Glutamatergic neuron (in vitro differentiated cells): ENCODE measurements at places on chromosomes 6 and 20. TPM values are rescaled to one million over a fixed set of nuclear protein-coding genes. Genes with fewer than 3 reads are reported as not detected.

GRCh38 chr6:131787079-131787478 lies 20.7 kb upstream of the ENPP1 start:
- no peak for DNase-seq

THEMIS gene
- not detected for total RNA-seq

DNA sequence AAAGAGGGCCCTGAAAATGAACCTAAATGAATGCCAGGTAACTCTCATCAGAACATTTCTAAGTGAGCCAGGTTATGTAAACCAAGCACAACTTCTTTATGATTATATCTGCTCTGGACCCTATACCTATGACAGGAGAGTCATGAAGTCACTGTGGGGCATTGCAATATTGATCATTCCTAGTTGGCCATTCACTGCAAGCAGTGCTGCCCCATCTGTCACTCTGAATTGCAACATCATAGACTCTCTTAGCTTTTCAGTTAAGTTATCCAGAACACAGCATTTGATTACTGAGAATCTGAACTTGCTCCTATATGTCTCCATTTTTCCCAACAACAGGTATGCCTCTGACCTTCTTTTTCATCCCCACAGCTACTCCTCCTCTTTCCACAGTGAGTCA lies 3.3 kb downstream of the COL21A1 start:
- no peak for DNase-seq

SLC22A2 gene
- total RNA-seq = not detected

CENPB gene
- 47.1 TPM for total RNA-seq

TEAD3 gene
- 50.0 TPM for total RNA-seq

DNA sequence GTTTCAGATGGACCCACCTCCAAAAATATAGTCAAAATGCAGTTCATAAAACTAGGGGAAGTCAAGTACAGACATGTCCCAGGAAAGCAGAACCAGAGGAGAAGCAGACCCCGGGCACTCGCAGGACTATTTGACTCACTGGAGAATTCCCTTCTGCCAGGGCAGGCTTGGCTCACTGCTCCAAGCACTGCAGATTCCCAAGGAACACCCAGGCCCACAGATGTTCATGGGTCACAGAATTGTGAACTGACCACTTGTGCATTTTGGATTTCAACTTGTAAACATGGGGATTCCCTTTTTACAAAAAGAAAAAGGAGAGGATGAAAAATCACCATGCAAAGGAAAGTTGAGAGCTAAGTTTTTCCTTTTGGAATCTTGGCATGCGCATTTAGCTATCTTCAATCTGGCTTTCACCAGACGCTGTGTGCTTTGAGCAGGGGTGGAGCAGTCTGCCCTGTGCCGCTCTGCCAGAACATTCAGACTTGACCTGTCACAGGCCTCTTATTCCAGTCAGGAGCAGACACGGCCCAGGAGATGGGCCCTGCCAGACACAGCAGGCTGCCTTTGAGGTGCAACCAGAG lies 237.5 kb upstream of the TAB2 start:
- no peak for DNase-seq

MLN gene
- total RNA-seq = not detected

- DNase-seq = no peak
Measured at GRCh38 chr6:89826029-89826528, 3.6 kb upstream of the CASP8AP2 start.

DNA sequence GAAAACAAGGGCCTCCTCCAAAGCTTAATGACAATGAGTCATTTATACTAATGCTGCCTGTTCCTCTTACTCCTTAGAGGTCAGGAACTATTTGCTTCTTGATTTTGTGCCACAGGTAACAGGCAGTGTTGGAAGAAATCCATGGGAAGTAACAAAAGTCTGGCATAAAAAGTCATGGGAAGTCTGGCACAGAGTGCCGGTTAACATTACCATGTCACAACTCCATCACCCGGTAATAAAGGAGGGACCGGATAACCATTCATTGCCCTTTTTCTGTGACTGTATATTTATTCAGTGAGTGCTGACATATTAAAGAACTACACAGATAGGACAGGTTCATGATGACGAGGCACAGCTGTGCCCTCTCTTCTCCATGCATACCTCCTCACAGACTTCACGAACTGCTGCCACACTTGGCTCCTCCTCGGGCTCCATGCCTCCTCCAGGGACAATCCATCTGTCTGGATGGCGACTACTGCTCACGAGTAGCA lies 50.9 kb downstream of the NUDT3 start:
- no peak for DNase-seq

DNA sequence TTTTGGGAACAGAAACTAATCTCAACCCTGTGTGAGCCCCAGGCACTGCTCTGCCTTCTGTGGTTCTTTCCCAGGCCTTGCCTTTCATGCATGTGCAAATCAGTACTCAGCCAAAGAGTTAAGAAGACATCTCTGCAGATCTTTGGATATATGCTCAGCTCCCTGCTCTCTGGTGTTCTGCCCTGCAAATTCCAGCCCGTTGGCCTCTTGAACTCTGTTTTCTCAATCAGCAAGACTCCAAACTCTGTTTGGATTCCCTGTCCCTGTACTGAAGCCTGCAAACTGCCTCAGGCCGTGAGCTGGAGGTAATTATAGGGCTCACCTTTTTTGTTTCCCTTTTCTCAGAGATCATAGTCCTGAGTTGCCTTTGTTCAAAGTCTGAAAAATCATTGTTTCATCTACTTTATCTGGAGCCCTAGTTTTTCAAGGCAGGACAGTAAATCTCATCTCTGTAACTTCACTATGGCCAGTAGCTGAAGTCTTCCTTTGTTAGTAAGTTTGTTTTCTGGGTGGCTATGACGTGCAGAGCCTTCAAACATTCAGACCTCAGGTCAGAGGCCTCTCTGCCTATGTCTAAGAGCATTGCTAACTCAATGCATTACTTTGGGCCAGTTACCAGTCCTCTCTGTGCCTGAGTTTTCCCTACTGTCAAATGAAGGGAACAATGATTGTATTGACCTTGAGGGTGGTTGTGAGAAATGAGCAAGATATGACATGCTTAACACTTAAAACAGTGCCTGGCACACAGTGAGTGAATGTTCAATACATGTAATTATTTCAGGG lies 15.9 kb upstream of the MDFI start:
- no peak for DNase-seq

- DNase-seq = peak; percentile 63
Measured at GRCh38 chr6:141077355-141078333, 1055.1 kb upstream of the GJE1 start.

PNLDC1 gene
- total RNA-seq = not detected

DNA sequence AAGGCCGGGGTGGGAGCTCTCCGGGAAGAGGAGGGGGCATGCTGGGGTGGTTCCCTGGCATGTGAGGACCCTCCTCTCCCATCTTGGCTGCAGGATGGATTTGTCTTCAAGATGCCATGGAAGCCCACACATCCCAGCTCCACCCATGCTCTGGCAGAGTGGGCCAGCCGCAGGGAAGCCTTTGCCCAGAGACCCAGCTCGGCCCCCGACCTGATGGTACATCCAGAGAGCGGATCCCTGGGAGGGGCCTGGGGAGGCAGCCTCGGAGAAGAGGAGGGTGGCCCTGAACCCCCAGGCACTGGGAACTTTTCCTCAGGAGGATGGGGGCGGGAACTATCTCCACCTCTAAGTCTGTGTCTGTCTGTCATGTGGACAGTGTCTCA lies 4.8 kb downstream of the CDC25B start:
- no peak for DNase-seq

NFATC2 gene
- total RNA-seq = not detected

VARS2 gene
- total RNA-seq = 47.0 TPM

GRCh38 chr6:165448210-165448609 lies 138.8 kb upstream of the C6orf118 start:
- peak; percentile 25 for DNase-seq

DNA sequence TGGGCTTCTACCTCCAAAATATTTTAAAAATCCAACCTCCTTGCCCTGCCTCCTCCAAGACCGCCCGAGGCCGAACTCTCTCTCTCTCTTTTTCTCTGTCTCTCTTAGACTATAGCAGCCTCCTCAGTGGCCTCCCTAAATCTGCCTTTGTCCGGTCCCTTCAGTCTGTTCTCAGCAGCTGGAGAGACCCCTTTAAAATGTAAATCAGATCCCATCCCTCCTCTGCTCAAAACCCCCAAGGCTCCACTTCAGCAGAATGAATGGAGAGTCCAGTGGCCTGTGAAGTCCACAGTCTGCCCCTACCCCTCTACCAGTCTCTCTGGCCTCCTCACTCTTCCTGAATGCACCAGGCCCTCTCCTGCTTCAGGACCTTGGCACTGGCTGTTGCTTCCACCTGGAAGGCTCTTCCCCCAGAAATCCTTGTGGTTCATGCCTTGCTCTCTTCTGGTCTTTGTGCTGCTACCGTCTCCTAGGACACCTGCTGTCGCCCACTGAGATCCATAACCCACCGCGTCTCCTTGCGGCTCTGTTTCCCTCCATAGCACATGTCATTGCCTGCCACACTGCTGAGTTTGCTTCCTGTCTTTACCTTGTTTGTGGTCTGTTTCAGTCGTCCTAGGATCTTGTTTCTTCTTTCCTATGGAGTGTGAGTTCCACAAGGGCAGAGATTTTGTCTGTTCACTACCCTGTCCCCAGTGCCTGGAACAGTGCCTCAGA lies 6.0 kb downstream of the MLN start:
- no peak for DNase-seq
